ENCODE measurements at places on chromosomes 1 and 21. TPM values are rescaled to one million over a fixed set of nuclear protein-coding genes. Genes with fewer than 3 reads are reported as not detected.

DNA sequence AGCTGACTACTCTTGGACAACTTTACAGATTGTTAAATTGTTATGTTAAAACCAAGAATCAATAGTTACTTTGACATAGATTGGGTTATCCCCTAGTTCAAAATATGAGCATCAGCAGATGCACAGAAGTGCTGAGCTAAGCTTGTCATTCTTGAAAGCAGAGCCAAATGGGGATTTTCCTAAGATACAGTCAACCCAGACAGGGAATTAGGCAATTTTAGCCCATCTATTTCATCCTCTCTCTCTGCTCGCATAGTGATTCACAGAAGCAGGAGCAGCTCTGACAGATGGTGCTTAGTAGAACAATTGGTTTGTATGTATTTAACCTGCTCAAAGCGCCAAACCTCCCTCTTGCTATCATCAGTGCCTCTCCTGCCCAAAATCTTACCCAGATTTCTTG, 27.9 kb upstream of the PRRC2C start:
- no peak for DNase-seq

- DNase-seq: no peak
Observed at GRCh38 chr1:100604372-100604771, 66.4 kb downstream of the GPR88 start.

DNA sequence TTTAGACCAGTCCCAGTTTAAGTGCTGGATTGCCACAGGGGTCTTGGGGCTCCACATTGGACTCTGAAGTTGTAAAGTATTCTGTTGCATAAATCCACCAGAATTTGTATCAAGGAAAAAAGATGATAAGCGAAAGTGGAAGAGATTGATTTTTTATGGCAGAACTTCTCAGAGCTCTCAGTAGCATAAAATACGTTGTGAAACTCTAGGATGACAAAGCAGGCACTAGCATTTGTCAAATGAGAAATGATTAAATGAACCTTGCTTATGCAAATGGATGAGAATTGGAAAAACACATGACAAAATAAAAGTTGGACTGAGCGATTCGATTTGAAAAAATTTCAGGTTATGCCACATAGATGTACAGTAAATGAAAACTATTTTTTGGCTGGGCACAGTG, 253.8 kb upstream of the RAB4A start:
- no peak for DNase-seq

The RCAN3 gene
- total RNA-seq: 2.9 TPM

The NUP210L gene
- not detected for total RNA-seq
